Gastrocnemius medialis (tissue), 4 donors: ENCODE measurements at places on chromosomes 5 and 9. TPM values are rescaled to one million over a fixed set of nuclear protein-coding genes. Genes with fewer than 3 reads are reported as not detected.

CBY3 gene
- total RNA-seq = not detected

- no peak for DNase-seq
These were observed 92.1 kb downstream of the CDKN2A start for GRCh38 chr9:21902136-21902535.

AK8 gene
- total RNA-seq = not detected

SAPCD2 gene
- not detected for total RNA-seq

PSIP1 gene
- 11.7 TPM for total RNA-seq

- no peak for DNase-seq
These were observed 10.1 kb downstream of the PHF2 start for GRCh38 chr9:93586290-93587057.

GRCh38 chr9:2303056-2303455, 287.9 kb downstream of the SMARCA2 start:
- no peak for DNase-seq

TRAF1 gene
- 0.82 TPM for total RNA-seq

CD74 gene
- 173 TPM for total RNA-seq

DNA sequence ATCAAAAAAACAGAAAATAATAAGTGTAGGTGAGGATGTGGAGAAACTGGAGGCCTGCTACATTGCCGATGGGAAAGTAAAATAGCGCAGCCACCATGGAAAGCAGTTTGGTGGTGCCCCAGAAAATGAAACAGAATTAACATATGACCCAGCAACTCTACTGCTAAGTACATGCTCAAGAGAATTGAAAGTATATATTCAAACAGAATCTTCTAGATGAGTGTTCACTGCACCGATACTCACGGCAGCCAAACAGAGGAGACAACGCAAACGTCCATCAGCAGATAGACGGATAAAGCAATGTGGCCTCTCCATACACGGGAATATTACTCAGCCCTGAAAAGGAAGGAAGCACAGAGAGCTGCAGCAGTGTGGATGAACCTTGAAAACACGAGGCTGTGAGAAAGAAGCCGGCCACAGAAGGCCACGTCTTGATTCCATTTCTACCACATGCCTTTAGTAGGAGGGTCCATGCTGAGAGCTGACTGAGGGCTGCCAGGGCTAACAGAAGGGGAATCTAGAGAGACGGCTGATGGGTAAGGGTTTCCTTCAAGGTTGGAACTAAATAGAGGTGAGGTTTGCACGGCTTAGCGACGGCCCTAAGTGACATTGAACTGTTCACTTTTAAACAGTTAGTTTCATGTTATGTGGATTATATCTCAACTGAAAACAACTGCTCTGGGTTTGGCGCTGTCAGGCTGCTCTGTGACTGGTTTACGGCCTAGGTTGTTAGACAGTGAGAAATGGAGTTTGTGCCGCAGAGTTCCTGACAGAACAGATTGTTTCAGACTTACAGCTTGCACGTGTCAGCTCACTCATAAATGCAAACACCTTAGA, 29.8 kb downstream of the AHRR start:
- DNase-seq = no peak

LECT2 gene
- total RNA-seq = not detected
